ENCODE measurements at places on chromosomes 4 and X. TPM values are rescaled to one million over a fixed set of nuclear protein-coding genes. Genes with fewer than 3 reads are reported as not detected.

Gene IL1RAPL2
- 10.8 TPM for total RNA-seq

Gene FHDC1
- 7.9 TPM for total RNA-seq

Gene PALLD
- total RNA-seq, result 31.7 TPM

Gene GPC3
- total RNA-seq, result 3.7 TPM

Gene FRAS1
- total RNA-seq, result 11.3 TPM

Gene CT45A1
- not detected for total RNA-seq

Gene USP17L20
- total RNA-seq, result not detected

All from temporal lobe (tissue), 4 donors.